Neural crest cell (in vitro differentiated cells): ENCODE measurements at places on chromosomes 1 and 21. TPM values are rescaled to one million over a fixed set of nuclear protein-coding genes. Genes with fewer than 3 reads are reported as not detected.

PDZK1 gene
- 0.33 and 1.0 TPM in 2 replicates for total RNA-seq

GRCh38 chr1:53959664-53960250 is 13.6 kb downstream of the LRRC42 start:
- DNase-seq = no peak

HNRNPCL4 gene
- not detected in 2 replicates for total RNA-seq

- no peak for DNase-seq
Observed at GRCh38 chr1:201675143-201675542, 136.2 kb downstream of the NAV1 start.

GRCh38 chr1:111751906-111752575 is 3.7 kb upstream of the DDX20 start:
- no peak for DNase-seq

DNA sequence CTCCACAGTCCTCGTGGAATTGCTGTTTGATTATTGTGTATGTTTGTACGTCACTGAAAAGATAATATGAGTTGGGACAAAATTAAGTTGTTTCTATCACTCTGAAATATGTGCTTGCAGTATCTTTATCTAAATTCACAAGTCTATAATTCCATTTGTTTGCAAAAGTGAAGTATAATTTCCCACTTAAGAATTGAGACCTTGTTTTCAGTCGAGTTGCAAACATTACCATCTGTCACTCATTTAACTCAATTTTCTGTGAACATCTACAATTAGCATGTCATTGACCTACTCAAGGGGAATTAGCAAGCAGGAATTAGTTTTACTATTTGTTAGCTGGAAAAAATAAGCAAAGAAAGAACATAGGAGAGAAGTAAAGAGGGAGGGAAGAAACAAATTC is 195.8 kb downstream of the TPR start:
- no peak for DNase-seq

- no peak for DNase-seq
Observed at GRCh38 chr1:226236826-226237225, 13.4 kb downstream of the MIXL1 start.

DNA sequence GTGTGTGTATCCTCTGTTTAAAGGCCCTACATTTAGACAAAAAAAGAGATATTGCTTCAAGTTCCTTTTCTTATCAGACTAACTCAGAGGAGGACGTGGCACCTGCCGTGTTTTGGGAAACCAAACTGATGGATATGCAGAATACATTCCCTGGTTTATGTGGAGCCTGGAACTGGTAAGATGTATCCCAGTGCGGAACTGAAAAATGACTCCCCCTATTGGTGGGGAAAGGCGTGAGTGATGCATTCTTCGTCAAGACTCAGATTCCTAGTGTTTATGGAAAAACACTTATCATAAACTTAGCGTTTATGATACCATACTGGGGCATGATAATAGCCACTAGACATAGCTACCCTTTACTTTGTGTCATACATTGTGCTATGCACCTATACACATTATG is 154.2 kb downstream of the ZNF326 start:
- no peak for DNase-seq

GRCh38 chr1:3852091-3852490 is 4.9 kb downstream of the CEP104 start:
- DNase-seq = no peak

- DNase-seq = no peak
Observed at GRCh38 chr1:60888126-60888525, 194.2 kb upstream of the NFIA start.

GRCh38 chr21:30168086-30168485 is 1.5 kb upstream of the CLDN17 start:
- DNase-seq = no peak

GRCh38 chr1:14538335-14538734 is 60.1 kb upstream of the KAZN start:
- no peak for DNase-seq

GRCh38 chr1:156766298-156767100 is 836 bp upstream of the PRCC start:
- no peak for DNase-seq

DNA sequence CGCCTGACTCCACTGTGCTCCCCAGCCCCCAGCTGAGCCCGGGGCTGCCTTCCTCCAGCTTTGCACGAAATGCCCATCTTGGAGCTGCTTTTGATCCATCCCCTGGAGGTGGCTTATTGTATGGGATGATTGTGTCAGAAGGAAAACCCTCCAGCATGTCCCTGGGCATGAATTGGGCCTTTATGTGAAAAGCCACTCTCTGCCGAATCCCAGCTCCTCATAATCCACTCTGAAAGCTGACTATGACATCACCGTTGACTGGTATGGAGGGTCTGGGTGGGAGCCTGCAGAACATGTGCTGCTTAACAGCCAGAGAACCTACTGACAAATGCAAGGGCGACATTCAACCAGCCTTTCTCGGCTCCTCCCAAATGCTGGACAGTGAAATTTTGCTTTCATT is 74.6 kb downstream of the NENF start:
- peak; percentile 50 for DNase-seq

RFX5 gene
- 71.3 and 73.5 TPM in 2 replicates for total RNA-seq

DNA sequence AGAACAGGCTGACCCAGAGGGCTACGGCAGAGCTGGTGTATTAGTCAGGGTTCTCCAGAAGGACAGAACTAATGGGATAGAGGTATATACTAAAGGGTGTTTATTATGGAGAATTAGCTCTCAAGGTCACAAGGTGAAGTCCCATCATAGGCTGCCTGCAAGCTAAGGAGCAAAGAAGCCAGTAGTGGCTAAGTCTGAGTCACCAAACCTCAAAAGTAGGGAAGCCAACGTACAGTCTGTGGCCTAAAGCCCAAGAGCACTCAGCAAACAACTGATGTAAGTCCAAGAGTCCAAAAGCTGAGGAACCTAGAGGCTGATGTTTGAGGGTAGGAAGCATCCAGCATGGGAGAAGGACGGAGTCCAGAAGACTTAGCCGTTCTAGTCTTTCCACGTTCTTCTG is 179.2 kb downstream of the BACH1 start:
- no peak for DNase-seq

GBP4 gene
- not detected in 2 replicates for total RNA-seq

DNA sequence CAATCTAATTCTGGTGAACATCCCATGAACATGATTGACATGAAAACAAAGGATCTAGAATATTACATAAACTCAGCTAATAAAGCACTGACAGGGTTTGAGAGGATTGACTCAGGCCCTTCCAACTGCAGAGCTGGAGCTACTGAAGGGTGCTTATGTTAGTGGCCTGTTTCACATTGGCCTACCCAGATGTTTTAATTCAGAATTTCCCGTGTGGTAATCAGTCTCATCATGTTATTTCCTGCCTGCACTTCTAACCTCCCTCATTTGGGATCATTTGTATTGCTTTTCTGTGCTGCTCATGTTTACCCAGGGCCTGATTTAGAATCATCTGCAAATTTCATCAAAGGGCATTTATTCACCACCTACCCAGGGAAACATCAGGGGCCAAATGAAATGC is 270.3 kb downstream of the PLPP3 start:
- DNase-seq = no peak

DNA sequence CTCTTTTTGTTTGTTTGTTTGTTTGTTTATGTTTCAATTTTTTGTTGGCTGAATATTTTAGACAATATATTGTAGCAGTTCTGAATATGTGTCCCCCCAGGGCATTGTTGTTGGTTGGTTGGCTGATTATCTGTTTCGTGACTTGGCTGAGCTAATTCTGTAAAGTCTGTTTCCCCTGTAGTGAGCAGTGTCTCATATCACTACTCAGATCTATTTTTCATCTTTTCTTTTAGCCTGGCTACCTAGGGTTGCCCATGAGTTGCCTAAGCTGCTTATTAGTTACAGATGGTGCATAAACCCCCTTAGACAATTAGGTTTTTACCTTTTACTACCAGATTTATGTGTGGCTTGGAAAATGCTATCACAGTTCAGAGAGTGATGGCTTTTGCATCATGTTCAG is 32.3 kb downstream of the CFAP57 start:
- no peak for DNase-seq

DNA sequence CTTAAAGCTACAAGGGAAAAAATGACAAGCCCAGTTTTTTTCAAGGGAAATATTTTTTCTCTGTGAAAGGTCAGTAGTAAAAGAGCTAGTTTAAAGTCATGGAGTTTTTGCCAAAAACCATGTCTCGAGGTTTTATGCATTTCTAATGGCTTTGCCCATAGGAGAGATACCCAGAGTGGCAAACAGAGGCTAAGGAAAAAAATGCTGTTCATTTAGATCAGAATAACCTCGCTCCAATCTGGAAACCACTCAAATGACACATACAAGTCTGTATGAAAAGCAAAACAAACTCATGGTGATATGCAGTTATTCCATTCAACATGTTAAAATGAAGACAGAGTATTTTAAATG is 36.9 kb upstream of the EDEM3 start:
- no peak for DNase-seq

DNA sequence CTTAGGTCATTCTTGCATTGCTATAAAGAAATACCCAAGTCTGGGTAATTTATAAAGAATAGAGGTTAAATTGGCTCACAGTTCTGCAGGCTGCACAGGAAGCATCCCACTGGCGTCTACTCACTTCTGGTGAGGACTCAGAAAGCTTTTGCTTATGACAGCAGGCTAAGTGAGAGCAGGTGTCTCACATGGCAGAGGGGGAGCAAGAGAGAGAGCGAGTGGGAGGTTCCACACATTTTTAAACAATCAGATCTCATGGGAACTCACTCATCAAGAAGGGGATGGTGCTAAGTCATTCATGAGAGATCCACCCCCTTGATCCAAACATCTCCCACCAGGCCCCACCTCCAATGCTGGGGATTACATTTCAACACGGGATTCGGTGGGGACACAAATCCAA is 13.6 kb upstream of the RGS4 start:
- no peak for DNase-seq

DNA sequence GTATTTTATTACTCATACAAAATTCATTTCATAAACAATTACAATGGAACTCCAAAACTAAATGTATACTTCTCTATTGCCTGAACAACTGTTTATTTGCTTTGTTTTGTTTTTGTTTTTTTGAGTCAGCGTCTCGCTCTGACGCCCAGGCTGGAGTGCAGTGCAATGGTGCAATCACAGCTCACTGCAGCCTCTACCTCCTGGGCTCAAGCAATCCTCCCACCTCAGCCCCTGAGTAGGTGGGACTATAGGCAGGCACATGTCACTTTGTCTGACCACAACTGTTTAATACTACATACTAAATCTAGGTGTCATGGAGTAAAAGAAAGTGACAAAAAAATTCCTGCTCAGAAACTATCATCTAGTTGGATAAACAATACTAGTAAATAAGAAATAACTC is 49.3 kb downstream of the RAB3GAP2 start:
- DNase-seq = no peak

PROX1 gene
- 14.3 and 17.5 TPM in 2 replicates for total RNA-seq

DNA sequence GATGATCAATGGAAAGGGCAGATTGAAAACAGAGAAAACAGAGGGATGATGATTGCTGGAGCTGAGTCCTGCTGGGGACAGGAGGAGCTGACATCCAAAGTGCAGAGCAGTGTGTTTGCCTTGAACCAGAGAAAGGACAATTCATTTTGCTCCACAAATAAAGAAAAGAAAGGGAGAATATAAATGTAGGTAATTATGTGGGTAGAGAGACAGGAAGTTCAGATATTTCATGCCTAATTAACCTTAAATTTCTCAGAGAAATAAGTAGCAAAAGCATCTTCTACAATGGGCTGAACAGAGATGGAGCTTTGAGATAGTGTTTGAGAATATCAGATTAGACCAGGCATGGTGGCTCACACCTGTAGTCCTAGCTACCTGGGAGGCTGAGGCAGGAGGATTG is 93.2 kb downstream of the TNFSF18 start:
- no peak for DNase-seq

GRCh38 chr1:43423672-43424550 is 29.8 kb downstream of the HYI start:
- DNase-seq = no peak

DNA sequence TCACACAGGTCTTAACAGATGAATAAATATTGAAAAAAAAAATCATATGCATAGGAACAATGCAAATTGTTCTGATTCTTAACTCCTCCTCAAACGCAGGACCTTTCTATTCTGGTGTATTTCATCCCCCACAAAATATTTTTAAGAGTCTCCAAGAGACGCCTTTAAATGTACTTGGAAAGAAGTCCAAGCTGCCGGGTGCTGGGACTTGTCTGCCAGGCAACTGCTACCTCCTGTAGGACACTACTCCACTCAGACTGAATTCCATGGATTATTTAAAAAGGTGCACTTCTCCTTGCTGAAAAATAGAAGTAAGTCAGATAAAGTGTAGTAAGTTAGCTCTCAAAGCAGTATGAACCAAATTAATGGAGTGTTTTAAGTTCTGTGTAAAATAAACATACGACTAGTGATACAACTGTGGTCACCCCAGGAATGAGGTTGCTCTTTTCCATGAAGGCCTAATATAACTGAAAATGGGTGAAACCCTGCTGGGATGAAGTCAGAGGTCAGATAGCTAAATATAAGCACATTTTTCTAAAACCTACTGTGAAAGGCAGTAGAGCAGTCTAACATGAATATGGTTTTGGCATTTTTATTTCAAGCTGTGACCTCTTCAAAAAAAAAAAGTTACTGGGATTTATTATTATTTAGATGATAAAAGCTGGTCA is 189.2 kb upstream of the PBX1 start:
- no peak for DNase-seq

GRCh38 chr1:156295391-156295947 is at the start of gene GLMP:
TSS of gene GLMP (minus strand) at chr1:156295679. CDS start at chr1:156295645, 34 bp downstream.
- peak; percentile 23 for DNase-seq

DNA sequence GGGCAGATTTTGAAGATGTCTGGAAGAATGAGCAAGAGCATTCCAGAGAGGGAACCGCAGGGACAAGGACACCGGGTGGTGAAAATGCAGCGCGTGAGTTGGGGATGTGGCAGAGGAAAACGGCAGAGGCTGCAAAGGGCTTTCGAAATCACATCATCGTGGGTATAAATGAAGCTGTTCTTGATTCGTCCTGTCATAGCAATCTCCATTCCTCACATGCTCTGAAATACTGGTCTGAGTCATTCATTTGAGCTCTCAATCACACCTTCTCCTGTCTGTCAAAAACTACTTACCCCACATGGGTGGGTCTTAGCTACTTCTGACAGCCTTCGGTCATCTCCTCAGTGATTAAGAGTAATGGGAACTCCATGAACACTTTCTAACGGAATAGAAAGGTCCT is 81.5 kb downstream of the ERG start:
- no peak for DNase-seq

- no peak for DNase-seq
Observed at GRCh38 chr1:52306227-52307006, 59.6 kb downstream of the CC2D1B start.

DNA sequence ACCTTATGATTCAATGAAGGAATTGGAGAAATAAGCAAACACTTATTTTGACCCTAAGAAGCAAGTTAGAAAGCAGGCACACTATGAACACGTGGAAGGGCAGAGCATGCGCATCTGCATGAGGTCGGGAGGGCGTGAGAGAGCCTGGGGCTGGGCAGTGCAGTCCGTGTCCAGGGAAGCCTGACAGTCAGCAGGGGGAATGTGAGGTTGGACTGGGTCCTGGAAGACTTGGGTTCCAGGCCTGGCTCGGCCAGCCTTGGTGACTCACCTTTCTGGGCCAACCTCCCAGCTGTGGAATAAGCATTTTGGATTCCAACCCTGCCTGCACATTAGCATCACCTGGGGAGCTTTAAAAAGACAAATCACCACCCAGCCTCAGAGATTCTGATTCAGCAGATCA is 26.6 kb upstream of the LMX1A start:
- no peak for DNase-seq
